ENCODE measurements at places on chromosomes 1 and 21.

- DNase-seq: no peak
Observed at GRCh38 chr1:108933944-108934343, 29.3 kb downstream of the CLCC1 start.

GRCh38 chr1:31239653-31240241, at the start of gene NKAIN1:
Gene NKAIN1, minus strand, starts transcription at chr1:31239887. Its CDS starts 340 bp downstream, at chr1:31239547.
- peak; percentile 71 for DNase-seq

DNA sequence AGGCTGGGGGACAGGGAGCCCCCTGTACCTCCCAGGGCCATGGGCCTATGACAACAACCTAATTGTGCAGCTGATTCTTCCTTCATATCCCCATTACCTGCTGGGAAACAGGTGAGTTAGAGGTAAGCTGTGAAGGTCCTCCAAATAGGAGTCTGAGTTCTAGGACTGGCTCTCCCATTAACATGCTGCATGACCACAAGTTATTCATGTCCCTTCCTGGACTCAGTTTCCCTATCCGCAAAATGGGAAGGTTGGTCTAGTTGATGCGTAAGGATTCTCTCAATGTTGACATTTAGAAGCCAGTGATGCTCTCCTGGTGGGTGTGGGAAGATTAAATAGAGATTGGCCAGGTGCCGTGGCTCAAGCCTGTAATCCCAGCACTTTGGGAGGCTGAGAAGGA, 4.1 kb downstream of the ZNF683 start:
- no peak for DNase-seq

DNA sequence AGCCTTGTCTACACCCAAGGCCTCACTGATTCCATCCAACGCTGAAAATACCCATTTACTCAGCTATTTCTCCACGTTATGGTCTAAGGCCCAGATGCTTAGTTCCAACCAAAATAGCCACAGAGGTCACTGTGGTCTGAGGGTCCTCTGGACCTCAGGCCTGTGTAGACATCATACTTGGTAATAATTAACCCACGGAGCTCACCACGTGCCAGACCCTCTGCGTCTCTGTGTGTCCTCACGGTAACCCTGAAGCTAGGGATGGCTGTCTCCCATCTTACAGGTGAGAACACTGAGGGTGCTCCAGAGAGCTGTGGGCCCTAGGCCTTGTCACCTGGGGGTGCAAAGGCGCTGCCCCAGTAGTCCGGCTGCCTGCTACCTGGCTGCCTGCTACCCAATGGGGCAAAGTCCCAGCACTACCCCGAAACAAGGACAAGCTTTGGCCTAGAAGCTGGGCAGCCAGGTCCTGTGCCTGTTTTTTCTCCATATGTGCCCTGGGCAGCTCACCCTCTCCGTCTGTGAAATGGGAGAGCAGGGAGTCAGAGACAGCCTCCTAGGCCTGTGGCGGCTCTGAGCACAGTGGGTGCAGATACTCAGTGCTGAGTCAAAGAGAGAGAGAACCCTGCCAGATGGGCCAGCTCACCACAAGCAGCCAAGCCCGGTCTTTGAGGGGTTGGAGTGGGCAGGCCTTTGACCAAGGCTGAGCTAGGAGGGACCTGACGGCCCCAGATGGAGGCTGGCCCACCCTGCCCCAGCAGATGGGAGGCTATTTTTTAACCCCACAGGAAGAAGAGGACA, 17.0 kb upstream of the RUNX3 start:
- peak; percentile 66 for DNase-seq

DNA sequence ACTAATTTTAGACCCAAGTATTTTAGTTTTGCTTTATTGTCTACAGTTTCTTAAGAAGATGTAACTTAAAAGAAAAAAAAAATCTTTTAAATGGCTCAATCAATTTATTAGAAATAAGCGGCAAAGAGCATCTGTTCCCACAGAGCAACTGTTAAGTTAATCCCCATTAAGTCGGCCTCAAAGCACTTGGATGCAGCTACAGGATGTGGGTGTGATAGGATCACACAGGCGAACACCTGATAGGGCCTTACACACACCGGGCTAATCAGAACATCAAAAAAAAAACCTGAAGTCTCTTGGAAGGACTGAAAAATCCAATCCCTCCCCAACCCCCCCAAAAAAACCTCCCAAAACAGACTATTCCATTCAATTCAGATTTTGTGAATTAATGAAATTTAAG, 23.0 kb downstream of the APP start:
- DNase-seq: no peak

GRCh38 chr1:229908689-229909088, 158.3 kb upstream of the GALNT2 start:
- no peak for DNase-seq

DNA sequence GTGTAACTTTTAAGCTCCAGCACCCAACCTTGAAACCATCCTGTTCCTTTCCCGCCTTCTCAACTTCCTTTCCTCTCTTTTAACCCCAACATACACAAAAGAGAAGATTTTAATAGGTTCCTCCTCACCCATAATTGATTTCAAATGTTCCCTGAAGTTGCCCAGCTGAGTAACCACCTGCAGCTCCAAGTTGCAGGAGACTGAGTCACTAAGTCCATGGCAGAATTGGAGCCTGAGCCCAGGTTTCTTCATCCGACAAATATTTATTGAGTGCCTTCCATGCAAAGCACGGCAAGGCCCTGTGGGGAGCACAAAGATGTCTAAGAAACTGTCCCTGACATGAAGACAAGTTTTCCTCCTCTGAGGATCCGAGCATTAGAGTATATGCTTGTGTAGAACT, 97.7 kb downstream of the PAPPA2 start:
- no peak for DNase-seq

DNA sequence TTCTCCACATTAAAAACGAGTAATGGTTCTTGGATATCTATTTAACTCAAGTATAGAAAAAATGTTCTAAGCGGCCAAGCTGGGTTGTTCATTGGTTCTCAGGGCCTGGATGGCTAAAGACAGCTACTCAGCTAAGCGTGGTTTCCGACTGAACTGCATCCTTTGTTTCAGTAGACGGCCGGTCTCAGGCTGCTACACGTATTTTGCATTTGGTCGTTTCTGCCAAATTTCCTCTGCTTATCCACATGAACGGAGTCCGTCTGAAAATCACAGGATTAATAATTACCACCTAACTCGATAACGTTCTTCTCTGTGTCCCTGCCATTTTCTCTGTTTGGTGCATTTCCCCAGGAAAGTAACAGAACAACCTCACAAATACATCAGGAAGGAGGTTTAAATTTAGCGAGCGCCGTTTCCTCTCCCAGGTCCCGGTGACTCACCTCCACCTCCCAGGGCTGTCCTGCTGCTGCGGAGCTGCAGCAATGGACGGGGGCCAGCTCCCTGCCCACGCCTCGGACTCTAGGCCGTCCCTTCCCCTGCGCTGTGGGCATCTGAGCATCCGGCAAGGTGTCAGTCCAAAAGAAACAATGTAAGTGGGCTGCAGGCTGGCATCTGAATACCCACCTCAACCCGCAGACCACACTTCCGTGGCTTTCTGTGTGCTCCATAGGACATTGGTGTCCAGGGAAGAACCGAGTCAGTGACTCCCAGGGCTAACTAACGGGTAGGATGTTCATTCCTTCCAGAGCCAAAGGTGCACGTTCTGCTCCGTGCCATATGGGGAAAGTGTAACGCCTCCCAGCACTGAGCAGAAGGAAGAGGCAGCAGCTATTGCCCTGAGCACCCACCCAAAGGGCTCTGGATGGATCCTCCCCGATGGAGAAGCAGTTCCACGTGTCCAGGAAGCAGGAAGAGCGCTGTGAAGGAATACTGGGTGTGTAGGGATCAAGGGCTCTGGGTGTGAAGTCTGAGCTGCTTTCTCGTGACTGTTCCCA, 4.1 kb upstream of the GABRD start:
- DNase-seq: no peak

- DNase-seq: no peak
Observed at GRCh38 chr1:110604586-110605148, 1.5 kb downstream of the KCNA2 start.

DNA sequence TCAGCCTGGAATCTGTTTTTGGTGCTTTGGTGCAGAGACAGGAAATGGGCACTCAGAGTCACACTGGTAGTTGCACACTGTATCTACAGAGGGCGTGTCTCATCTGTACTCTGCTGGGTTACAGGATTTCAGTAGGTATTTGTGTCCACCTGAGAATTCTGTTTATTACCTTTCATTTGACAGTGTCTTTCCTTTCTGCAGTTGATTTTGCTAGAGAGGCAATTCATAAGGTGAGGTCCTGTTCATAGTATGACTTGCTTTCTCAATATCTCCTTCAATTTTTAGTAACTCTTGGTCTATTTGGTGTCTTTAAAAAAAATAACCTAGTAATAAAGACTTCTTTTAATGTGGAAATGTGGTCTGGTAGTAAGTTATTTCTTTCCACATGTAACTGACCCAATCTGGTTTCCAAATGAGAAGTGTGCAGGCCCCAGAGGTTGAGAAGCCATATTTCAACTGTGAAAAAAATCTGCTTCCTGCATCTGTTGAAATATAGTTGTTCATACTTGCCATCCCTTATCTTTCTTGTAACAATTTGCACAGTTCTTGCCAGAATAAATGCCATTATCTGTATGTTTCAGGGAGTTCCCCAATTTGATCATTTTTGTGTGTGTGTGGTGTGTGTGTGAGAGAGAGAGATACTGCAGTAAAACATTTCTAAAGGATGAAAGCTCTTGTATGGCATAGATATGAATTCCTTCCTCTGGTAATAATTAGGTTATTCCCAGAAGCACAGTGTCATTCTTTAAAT, 78.4 kb upstream of the DNAJC6 start:
- DNase-seq: no peak
